Mesenchymal stem cell (in vitro differentiated cells and primary cell): ENCODE measurements at places on chromosomes 4 and X.

- DNase-seq: no peak
Observed at GRCh38 chr4:161172396-161173026, 991.3 kb downstream of the FSTL5 start.

DNA sequence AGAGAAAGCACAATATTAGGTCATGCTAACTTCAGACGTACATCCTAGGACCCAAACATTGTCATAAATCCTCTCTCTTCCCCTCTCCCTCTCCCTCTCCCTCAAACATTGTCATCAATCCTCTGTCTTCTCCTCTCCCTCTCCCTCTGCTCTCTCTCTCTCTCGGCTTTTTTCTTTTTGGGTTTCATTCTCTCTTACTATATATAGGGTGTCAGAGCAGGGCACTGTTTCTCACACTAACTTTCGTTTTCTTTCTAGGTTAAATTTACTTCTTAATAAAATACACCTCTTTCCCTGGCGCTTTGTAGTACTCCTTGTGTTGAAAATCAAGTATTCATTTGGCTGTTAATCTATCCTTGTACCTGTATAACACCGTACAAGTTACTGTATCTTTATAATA lies 37.0 kb upstream of the HERC5 start:
- no peak for DNase-seq

DNA sequence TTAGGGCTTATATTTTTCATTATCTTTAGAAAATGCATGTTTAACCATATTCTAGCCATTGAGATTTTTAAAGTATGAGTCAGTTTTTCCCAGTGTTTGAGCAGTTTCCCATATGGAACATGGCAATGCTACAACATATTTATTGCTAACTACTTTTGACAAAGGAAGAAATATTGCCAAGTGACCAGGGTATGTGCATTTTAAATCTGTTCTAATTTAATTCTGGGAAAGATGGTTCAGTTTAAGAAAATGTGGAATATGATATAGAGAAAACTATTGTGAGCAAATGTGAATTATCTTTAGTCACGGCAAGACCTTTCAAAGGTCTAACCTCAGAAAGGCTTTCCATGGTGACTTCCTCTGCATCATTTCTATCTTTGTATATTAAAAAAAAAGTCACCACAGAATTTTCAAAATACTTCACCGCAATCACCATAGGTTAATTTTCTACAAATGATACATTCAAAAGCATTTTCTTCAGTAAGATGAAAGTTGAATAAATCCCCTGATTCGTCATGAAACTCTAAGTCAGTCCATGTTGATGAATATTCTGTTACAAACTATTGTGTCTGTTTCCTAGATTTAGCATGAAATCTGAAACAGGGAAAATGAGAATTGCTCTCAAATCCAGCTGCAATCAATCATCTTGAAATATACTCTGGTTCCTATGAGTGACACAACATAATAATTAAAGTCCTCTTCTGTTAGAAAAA lies 2349.0 kb upstream of the TENM3 start:
- DNase-seq: peak; percentile 1

- no peak for DNase-seq
Observed at GRCh38 chr4:183857040-183857439, 48.1 kb upstream of the STOX2 start.

DNA sequence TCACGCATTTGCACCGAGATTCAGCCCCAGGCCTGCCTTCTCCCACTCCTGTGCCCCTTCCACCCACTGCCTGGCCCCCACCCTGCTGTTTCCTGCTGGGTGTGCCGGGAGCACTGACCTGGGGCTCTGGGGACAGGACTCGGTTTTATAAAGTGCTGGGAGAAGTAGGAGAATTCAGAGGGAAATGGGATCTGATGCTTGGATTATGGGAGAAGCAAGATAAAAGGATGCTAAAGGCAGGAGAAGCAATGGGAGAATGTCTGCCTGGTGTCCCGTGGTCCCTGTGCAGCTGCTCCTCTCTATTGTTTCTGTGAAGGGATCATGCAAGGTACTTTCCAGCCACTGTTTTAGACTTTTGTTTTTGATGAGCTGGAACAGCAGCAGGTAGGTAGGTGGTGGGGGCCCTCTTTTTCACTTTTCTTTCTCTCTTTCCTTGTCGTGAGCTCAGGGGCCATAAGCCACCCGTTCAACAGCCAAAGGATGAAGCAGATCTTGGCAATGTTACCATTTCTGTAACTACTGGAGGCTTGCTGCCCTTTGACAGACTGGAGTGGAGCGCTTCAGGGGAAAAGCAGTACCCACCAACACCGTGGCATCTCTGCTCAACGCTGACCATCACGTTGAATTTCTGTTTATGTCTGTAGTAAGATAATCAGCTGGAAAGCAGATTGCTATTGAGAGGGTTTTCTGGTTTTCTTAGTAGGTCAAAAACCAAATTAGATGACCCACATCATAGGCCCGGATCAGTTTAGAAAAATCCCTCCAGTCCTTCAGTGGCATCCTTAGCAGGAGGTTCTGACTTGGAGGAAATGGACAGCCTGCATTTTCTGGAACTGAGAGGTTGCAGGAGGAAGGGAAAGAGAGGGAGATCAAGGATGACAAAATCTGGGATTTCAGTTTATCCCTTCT lies 63.8 kb upstream of the ENPP6 start:
- DNase-seq: no peak

- DNase-seq: peak; percentile 91
Observed at GRCh38 chr4:159360549-159360948, 257.7 kb downstream of the RAPGEF2 start.

- no peak for DNase-seq
Observed at GRCh38 chrX:1577845-1578244, 13.6 kb upstream of the AKAP17A start.

GRCh38 chr4:65825116-65825753 lies 154.9 kb upstream of the EPHA5 start:
- peak; percentile 44 for DNase-seq

GRCh38 chr4:169225812-169226211 lies 44.9 kb downstream of the SH3RF1 start:
- peak; percentile 79 for DNase-seq

- no peak for DNase-seq
Observed at GRCh38 chrX:11619441-11619840, 46.3 kb downstream of the ARHGAP6 start.

DNA sequence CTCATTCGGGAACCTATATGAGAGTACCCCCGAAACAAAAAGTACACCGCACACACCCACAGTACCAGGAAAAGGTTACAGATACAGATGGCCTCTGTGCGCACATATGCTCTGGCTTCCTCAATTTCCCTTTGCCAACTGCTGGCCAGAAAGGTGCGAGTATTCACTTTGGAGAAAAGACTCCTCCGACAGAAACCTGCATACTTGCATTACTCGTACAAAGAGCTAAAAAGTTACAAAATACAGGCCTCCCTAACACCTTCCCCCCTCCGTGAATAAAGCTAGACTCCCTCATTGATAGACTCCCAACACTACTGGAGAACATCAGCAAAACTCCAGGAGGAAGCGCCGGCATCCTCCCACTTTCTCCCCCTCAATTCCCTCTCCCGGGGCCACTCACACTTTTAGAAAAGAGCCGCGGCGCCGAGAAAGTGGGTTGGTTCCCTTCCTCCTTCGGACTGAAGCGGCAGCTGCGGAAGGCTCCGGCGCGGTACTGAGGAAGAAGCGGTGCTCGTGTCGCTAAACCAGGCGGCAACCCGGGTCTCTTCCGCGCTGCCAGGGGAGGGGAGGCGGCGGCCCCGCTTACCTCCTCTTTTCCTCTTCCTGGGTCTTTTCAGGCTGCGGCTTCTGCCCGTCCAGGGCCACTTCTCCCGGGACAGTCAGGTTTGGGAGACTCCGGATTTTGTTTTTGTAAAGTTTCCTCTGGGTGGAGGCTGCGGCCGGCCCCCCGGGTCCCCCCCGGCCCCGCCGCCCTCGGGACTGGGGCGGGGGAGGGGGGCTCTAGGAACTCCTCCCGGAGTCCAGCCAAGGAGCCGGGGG lies 1.1 kb downstream of the FBXW7 start:
- peak; percentile 43 for DNase-seq

DNA sequence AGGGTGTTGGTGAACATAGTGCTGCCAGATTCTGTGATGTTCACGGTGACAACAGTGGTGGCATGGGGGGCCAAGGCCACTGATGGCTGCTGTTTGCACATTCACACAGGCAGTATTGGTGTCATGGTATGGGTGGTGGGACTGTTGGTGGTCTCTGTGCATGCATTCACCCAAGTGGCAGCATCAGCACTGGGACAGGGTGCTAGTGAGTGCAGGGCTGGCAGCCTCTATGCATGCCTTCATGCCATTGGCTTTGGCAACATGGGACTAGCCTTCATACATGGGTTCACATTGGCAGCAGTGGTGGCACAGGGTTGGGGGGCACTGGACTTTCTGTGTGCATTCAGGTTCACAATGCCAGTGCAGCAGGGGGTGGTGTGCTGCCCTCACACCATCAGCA lies 489.7 kb upstream of the FGF16 start:
- no peak for DNase-seq

DNA sequence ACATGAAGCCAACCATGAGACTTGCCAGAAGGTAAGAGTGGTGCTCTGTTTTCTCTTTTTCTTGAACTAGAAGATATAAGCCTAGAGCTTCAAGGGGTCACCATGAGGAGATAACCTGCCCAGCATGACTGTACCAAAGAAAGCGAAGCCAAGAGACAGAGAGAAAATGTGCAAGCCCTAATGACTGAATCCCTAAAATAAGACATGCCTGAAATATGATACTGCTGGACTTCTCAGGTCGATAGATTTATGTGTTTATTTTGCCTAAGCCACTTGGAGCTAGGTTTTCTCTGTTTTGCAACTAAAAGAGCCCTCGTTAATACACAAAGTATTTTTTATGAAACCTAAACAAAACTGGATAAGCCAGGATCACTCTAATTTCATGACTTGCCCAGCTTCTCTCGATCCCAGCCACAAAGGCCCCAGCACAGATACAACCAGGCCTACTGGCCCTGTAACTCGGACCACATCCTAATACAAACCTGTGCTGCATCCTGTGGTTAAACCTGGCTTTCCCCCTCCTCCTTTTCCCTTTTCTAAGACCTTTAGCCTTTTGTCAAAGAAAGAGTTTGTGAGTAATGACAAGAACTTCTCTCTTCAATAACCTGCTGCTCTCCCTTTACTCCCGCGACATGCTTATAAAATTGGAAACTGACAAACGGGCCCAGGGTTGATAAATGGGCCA lies 185.8 kb downstream of the APBB2 start:
- DNase-seq: peak; percentile 29

GRCh38 chr4:108488865-108489264 lies 131.5 kb upstream of the RPL34 start:
- no peak for DNase-seq
